LoVo (cell line): ENCODE measurements at places on chromosomes 5 and 9.

DNA sequence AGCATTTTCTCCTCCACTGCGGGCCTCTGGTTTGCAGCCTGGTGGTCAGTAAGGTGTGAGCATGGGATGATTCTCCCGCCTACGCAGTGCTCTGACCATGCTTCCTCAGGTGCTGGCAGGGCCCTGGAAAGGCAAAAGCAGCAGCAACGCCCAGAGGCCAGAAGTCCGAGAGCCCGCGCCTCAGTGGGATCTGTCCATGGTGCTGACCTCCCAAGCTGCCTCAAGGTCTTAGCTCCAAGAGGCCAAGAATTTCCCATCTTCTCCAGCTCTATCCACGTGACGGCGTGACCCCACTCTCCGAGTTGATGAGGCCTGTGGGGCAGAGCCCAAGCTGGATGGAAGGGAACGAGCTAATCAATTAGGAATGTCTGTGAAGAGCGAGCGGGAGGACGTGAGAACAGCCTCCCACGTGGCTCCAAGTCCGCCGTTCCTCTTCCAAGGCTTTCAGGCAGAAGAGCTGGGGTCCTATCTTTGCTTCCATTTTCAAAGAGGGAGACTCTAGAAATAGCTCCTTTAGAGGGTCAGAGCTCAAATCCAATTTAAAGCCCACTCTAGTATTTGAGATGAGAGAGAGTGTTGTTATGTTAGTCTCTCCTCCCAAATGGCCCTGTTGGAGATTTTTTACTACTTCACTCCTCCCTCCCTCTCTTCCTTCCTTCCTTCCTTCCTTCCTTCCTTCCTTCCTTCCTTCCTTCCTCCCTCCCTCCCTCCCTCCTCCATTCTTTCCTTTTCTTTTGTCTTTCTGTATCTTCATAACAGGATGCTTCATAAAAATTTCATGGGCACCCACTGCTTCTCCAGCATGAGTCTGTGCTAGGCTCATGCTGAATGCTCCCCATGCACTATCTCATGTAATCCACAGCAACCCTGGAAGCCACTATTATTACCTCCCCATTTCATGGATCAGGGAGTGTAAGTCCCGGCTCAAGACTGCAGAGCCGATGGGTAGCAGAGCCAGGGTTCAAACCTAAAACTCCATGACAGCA is 69.3 kb downstream of the OLFM1 start:
- DNase-seq = peak; percentile 53

DNA sequence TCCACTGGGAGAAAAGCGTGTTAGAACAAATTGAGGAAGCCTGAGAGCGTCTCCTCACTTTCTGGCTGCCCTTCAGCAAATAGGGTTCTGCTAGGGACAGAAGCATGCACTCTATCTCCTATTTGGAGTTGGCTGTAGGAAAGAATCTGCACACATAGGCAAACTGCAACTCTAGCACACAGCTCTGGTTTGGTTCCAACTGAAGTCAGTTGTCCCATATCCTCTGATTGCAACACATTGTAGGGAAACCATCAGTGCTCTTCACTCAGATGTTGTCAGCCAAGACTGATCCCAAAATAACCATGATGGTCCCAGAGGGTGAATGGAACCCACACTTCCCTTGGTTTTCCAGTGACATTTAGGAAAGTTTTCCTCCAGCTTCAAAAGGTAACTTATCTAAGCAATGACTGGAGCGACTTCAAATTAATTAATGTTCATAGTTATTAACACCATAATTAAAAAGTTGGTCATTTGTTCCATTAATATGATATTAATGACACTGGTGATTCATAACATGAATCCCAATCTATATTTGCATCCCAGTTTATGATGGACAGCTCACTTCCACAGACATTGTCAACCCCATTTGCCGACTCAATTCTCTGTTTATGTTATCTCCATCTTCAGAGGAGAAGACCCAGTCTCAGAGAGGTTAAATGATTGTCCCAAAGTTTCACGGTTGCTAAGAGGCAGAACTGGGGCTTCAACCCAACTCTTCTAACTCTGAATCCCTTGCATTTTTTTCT is 136.7 kb upstream of the ZNF462 start:
- no peak for DNase-seq

- no peak for DNase-seq
Observed at GRCh38 chr5:167688341-167689130, 602.9 kb upstream of the WWC1 start.

GRCh38 chr5:119926301-119926700 is 296.9 kb downstream of the FAM170A start:
- no peak for DNase-seq

DNA sequence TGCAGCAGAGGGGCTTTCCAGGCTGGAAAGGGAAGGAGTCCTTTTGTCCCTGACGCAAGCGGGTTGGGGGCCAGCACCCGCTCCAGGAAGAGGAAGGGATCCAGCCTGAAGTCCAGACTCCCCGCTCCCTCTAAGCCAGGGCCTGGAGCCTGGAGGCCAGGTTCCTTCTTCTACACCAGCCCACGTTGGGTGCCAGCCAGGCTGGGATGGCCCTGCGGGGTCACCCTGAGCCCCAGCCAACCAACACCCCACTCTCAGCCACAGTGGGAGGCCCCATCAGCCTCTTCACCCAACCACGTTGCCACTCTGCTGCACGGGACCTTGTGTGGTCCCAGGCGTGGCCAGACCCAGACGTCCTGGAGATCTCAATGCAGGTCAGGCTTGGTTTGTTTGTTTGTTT is 970 bp upstream of the FUT7 start:
- DNase-seq = no peak
